IMR-90 (cell line): ENCODE measurements at places on chromosomes 2 and 18. TPM values are rescaled to one million over a fixed set of nuclear protein-coding genes. Genes with fewer than 3 reads are reported as not detected.
A peak's percentile ranks its signal among the peaks of the same experiment; 100 is the strongest.

- H3K27ac ChIP-seq, result no peak overlapping the region
- no peaks in the 10 kb centered on the region for H3K27me3 ChIP-seq
These were observed 2.0 kb downstream of the ABHD3 start for GRCh38 chr18:21702602-21703001.

GRCh38 chr2:202074324-202074723 lies 1.3 kb downstream of the KIAA2012 start:
- DNase-seq, result peak; percentile 12
- no peaks in the 10 kb centered on the region for H3K36me3 ChIP-seq
- no peaks in the 10 kb centered on the region for H3K27me3 ChIP-seq
- no peak overlapping the region for H3K27ac ChIP-seq
- H3K4me1 ChIP-seq, result no peaks in the 10 kb centered on the region
- H3K4me3 ChIP-seq, result no peak overlapping the region

DNA sequence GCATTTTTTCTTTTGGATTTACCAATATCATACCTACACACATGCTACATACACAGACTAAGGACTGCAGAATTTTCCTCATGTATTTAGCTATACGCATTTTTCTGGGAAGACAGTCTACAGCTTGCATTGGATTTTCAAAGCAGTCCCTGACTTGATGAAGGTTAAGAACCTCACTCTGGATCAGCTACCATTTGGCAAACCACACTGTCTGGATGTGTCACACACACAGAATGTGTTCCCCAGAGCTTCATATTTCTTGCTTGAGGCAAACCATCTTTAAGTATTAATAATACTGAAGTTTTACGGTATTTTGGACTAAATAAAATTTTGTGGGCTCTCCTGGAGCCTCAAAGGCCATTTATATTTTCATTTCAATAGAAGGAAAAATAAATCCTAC lies 102.3 kb downstream of the TCF4 start:
- H3K4me3 ChIP-seq, result no peak overlapping the region
- H3K27ac ChIP-seq, result no peak overlapping the region
- H3K27me3 ChIP-seq, result no peaks in the 10 kb centered on the region
- H3K4me1 ChIP-seq, result peaks cover 19% of the 10 kb centered on the region
- peaks cover 1% of the 10 kb centered on the region; the same call in 1 of the 2 replicates for H3K36me3 ChIP-seq

- no peak overlapping the region for H3K4me3 ChIP-seq
- peaks cover 6% of the 10 kb centered on the region for H3K4me1 ChIP-seq
- no peaks in the 10 kb centered on the region for H3K36me3 ChIP-seq
- peaks cover 2% of the 10 kb centered on the region; the same call in 1 of the 2 replicates for H3K27me3 ChIP-seq
- H3K27ac ChIP-seq, result no peak overlapping the region
- DNase-seq, result peak; percentile 82
These were observed 18.1 kb upstream of the SPP2 start for GRCh38 chr2:234032279-234032856.

DNA sequence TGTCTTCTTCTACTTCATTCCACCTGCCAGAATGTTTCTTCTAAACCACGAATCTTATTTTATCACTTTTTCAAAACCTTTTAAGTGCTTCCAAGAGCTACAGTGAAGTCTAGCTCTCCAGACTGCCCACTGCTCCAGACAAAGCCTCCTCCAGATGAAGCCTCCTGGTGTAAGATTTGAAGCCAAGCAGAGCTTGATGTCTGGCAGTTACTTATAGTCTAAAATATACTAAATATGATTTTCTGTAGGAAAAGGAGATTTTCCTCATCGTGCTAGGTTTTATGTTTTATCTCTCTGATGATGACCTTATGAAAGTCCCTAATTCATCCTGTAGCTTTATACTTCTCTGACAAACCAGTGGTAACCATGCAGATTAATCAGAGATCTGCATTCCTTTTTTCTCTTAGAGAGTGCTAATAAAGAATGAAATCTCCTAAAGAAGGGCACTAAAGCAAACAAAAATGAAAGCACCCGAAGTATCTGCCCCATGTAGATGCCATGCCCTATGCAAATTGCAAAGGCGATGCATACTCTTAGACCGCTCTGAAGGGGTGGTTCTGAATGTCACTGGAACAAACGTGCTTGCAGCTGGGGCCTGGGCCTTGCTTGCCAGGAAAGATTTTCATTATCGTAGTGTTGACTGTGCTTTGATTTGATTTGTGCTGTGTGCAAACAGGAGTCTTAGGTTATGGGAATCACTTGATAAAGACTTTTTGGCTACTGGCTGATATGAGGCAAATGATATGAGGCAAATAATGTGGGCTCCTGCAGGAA lies 314.2 kb downstream of the PID1 start:
- no peaks in the 10 kb centered on the region for H3K27me3 ChIP-seq
- H3K4me1 ChIP-seq, result no peaks in the 10 kb centered on the region
- DNase-seq, result no peak
- no peak overlapping the region for H3K4me3 ChIP-seq
- H3K36me3 ChIP-seq, result no peaks in the 10 kb centered on the region

DNA sequence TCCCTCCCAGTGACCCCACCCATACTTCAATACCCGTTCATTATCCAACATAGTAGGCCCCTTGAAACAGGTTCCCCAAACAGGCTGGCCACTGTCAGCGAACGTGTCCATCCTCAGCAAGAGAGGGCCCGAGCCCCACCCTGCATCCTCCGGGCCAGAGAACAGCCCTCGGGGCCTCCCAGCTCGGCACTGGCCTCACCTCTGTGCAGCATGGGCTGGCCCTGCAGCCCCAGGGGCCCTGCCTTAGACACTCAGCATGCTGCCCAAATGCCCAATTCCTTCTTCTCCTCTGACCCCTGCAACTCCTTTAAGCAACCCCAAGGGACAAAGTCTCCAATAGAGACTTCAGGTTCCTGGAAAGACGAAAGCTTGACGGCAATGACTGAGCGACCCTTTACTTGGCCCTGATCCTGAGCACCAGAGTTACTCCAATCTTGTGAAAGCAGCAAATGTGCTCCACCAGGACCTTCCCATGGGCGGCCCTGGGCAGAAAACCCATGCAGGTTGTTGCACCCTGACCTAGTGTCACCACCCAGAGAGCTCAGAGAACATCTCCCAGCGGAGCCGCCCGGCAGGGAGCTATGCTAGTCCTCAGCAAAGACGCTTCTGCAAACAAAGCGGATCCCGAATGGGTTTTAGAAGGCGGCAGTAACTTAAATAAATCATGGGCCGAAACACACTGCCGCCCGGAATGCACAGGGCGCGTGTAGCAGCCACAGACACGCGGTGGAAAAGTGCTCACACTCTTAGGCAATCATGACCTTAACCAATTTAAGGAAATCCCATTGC lies 782 bp downstream of the COL6A3 start:
- peaks cover 2% of the 10 kb centered on the region; the same call in 1 of the 2 replicates for H3K4me1 ChIP-seq
- H3K36me3 ChIP-seq, result peaks cover 22% of the 10 kb centered on the region
- no peaks in the 10 kb centered on the region for H3K27me3 ChIP-seq
- H3K4me3 ChIP-seq, result peak overlapping the region; percentile 96

GRCh38 chr2:167718560-167718959 lies 528.8 kb downstream of the STK39 start:
- H3K4me1 ChIP-seq, result no peaks in the 10 kb centered on the region
- H3K27me3 ChIP-seq, result no peaks in the 10 kb centered on the region

DNA sequence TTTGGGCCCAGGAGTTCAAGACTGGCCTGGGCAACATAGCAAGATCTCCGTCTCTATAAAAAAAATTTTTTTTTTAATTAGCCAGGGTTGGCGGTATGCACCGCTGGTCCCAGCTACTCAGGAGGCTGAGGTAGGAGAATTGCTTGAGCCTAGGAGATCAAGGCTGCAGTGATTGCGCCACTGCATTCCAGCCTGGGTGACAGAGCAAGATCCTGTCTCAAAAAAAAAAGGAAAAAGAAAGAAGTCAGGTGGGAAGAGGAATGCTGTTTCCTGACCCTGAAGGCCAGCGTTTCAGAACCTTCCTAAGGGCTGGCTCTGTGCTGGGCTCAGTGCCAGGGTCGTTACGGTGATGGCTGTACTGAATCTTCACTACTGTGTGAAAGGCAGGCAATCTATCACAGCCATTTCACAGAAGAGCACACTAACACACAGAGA lies 35.0 kb upstream of the AGAP1 start:
- DNase-seq, result peak; percentile 26
- no peak overlapping the region for H3K4me3 ChIP-seq
- no peak overlapping the region for H3K27ac ChIP-seq
- no peaks in the 10 kb centered on the region for H3K36me3 ChIP-seq

DNA sequence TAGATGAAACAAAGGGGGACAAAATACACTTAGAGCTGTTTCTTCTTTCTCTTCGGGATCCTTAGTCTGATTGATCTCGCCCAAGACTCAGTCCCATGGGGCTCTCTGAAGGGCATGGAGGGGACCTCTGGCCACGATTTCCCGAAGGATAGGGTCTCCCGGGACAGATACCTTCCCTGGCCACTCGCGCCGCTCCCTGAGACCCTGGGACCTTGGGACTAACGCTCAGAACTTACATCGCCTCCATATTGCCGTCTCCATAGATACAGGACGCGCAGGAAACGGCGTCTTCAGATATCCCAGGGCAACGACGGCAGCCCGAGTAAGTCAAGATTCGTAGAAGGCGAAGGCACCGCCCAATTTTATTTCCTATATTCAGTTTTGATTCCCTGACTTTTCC lies at the start of gene CFAP65:
Gene CFAP65 (minus strand): TSS at position 265 of the 400 bp plus-strand sequence. CDS start 2,468 bp downstream, outside the sequence.
- peaks cover 37% of the 10 kb centered on the region for H3K27me3 ChIP-seq
- H3K4me3 ChIP-seq, result peak within 1 kb of the TSS; percentile 62
- peak; percentile 58 for DNase-seq
- H3K27ac ChIP-seq, result no peak within 1 kb of the TSS
- H3K4me1 ChIP-seq, result no peaks in the 10 kb centered on the region

- peak overlapping the region; percentile 67 for H3K4me3 ChIP-seq
- H3K36me3 ChIP-seq, result no peaks in the 10 kb centered on the region
- peaks cover 5% of the 10 kb centered on the region for H3K4me1 ChIP-seq
- H3K27ac ChIP-seq, result no peak overlapping the region
- peak; percentile 71 for DNase-seq
These were observed 2.0 kb downstream of the PHLPP1 start for GRCh38 chr18:62717169-62717924.

GRCh38 chr18:4549164-4549872 lies 94.2 kb upstream of the DLGAP1 start:
- no peaks in the 10 kb centered on the region for H3K36me3 ChIP-seq
- no peaks in the 10 kb centered on the region for H3K4me1 ChIP-seq
- no peaks in the 10 kb centered on the region for H3K27me3 ChIP-seq
- DNase-seq, result no peak

GRCh38 chr2:236820763-236821344 lies 251.2 kb downstream of the ACKR3 start:
- no peaks in the 10 kb centered on the region for H3K36me3 ChIP-seq
- H3K4me1 ChIP-seq, result no peaks in the 10 kb centered on the region
- H3K27me3 ChIP-seq, result peaks cover 3% of the 10 kb centered on the region; the same call in 1 of the 2 replicates
- H3K4me3 ChIP-seq, result no peak overlapping the region
- H3K27ac ChIP-seq, result no peak overlapping the region
- DNase-seq, result no peak

DNA sequence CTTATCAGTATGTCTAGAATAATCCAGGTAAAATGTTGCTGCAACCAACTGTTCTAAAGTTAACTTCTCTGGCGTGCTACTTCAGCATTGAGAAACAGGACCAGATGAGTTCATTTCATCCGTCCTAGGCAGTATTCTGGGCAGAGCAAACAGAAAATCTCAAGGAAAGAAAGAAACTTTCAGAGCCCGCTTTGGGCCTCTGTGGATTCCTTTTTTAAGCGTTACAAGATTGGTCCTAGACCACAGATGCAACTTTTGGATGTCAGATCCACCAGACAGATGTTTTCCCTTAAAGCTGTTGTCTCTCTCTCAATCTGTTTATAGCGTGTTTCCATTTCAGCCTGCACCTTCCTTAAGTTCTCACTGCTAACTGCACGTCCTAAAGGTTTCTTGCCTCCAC lies 75.0 kb downstream of the BCL2 start:
- DNase-seq, result no peak
- no peak overlapping the region for H3K4me3 ChIP-seq
- H3K27me3 ChIP-seq, result peaks cover 8% of the 10 kb centered on the region
- H3K27ac ChIP-seq, result no peak overlapping the region

DNA sequence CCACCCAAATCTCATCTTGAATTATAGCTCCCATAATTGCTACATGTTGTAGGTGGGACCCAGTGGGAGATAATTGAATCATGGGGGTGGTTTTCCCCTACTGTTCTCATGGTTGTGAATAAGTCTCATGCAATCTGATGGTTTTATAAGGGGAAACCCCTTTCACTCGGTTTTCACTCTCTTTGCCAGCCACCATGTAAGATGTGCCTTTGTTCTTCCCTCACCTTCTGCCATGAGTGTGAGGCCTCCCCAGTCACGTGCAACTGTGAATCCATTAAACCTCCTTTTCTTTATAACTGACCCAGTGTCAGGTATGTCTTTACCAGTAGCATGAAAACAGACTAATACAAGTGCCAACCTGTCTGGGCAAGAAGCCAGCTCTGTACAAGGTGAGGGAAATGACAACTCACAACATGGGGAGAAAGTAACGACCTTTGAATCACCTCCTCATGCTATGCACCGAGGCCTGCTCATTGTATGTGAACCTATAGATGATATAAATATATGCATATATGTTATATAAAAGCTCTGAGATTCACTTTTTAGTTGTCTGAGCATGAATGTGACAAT lies 162.2 kb downstream of the ALPK2 start:
- no peaks in the 10 kb centered on the region for H3K4me1 ChIP-seq
- H3K27me3 ChIP-seq, result peaks cover 26% of the 10 kb centered on the region
- DNase-seq, result no peak
- no peak overlapping the region for H3K27ac ChIP-seq

GRCh38 chr18:62979176-62979575 lies 263.8 kb downstream of the PHLPP1 start:
- no peak overlapping the region for H3K4me3 ChIP-seq
- no peak overlapping the region for H3K27ac ChIP-seq
- H3K36me3 ChIP-seq, result peaks cover 11% of the 10 kb centered on the region
- H3K27me3 ChIP-seq, result no peaks in the 10 kb centered on the region
- DNase-seq, result peak; percentile 96
- H3K4me1 ChIP-seq, result peaks cover 3% of the 10 kb centered on the region

GRCh38 chr2:18650221-18650620 lies 60.9 kb upstream of the NT5C1B start:
- H3K36me3 ChIP-seq, result no peaks in the 10 kb centered on the region
- no peaks in the 10 kb centered on the region for H3K27me3 ChIP-seq
- H3K4me1 ChIP-seq, result peaks cover 2% of the 10 kb centered on the region; the same call in 1 of the 2 replicates
- H3K4me3 ChIP-seq, result no peak overlapping the region

- H3K4me3 ChIP-seq, result no peak overlapping the region
- no peaks in the 10 kb centered on the region for H3K36me3 ChIP-seq
- no peak overlapping the region for H3K27ac ChIP-seq
These were observed 20.5 kb upstream of the HNMT start for GRCh38 chr2:137943678-137944347.

- H3K4me1 ChIP-seq, result peaks cover 4% of the 10 kb centered on the region; the same call in 1 of the 2 replicates
- H3K36me3 ChIP-seq, result peaks cover 30% of the 10 kb centered on the region
- no peak overlapping the region for H3K27ac ChIP-seq
- no peak overlapping the region for H3K4me3 ChIP-seq
- H3K27me3 ChIP-seq, result no peaks in the 10 kb centered on the region
These were observed 20.5 kb upstream of the IL1RL2 start for GRCh38 chr2:102166189-102166845.

- H3K27ac ChIP-seq, result no peak overlapping the region
- peak; percentile 3 for DNase-seq
- no peaks in the 10 kb centered on the region for H3K36me3 ChIP-seq
- no peaks in the 10 kb centered on the region for H3K4me1 ChIP-seq
These were observed 57.0 kb upstream of the ZC3H15 start for GRCh38 chr2:186429104-186429503.

Gene MSTN
- total RNA-seq, result under 0.01 TPM in 1 of 2 replicates, not detected in the other

Gene ACMSD
- total RNA-seq, result not detected in 2 replicates

Gene SH3RF3
- 3.4 and 3.9 TPM in 2 replicates for total RNA-seq

Gene GALNT5
- 63.3 and 73.6 TPM in 2 replicates for total RNA-seq

Gene SPATA3
- total RNA-seq, result not detected in 2 replicates

Gene AFF3
- 13.9 and 14.3 TPM in 2 replicates for total RNA-seq

Gene TNFRSF11A
- under 0.01 TPM in 1 of 2 replicates, not detected in the other for total RNA-seq

Gene EVX2
- not detected in 2 replicates for total RNA-seq
